ENCODE measurements at places on chromosomes 5 and 9.

DNA sequence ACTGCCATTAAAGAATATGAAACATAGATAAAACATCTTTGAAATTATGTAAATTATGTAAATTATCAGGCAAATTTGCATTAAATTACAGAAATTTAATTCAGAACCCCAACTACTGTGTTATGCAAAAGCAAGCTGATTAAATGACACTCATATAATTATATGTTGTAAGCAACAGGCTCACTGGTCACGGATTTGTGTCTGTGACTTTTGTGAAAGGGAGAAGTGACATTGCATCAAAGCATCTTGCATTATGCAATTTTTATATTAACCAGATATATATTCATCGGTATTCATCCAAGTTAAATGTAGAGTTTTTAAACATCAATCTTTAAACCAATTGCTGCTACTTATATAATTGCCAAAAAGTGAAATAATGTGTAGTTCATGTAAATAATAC, 13.0 kb upstream of the GLIPR2 start:
- DNase-seq, result no peak

DNA sequence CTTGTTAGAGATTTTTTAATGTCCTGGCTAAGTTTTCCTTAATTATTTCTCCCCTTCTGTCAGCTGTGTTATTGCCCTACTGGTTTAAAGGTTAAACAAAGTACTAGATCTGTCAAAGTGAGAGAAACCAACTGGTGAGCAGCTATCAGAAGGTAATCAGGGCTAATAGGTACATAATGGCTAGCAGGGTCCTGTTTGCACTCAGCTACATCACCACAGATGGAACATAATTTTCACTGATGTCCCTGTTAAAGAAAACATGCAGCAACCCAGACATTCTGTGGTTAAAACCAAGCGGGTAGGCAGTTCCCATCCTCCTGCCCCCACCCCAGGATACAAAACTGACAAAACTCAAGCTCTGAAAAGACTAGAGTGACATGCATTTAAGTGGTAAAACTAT, 473.9 kb downstream of the NR2F1-AS1 start:
- no peak for DNase-seq

- DNase-seq, result no peak
Measured at GRCh38 chr9:98190757-98191105, 1.7 kb downstream of the CORO2A start.

- no peak for DNase-seq
Measured at GRCh38 chr5:121819682-121820261, 31.9 kb upstream of the FTMT start.

- no peak for DNase-seq
Measured at GRCh38 chr9:111966124-111966723, 69.6 kb downstream of the UGCG start.

Measured in OCI-LY7 (cell line).